ENCODE measurements at places on chromosomes 16 and 17. TPM values are rescaled to one million over a fixed set of nuclear protein-coding genes. Genes with fewer than 3 reads are reported as not detected.

DNA sequence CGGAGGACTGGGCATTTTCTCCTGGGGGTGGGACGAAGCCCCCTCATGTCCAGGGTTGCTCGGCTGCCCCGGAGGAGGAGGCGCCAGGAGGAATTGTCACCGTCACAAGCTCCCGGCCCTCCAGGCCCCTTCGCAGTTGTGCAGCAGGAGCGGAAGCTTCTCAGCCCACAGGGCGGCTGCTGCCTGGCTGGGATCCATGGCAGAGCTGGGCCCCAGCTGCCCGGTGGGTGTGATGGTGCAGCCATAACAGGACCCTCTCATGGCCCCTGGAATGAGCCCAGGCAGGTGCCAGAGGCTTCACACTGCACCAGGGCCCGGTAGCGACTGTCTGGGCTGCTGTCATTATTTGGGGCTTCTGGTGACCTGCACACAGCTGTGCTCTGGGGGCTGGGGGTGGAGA is 54.9 kb upstream of the GNG13 start:
- DNase-seq: no peak

DNA sequence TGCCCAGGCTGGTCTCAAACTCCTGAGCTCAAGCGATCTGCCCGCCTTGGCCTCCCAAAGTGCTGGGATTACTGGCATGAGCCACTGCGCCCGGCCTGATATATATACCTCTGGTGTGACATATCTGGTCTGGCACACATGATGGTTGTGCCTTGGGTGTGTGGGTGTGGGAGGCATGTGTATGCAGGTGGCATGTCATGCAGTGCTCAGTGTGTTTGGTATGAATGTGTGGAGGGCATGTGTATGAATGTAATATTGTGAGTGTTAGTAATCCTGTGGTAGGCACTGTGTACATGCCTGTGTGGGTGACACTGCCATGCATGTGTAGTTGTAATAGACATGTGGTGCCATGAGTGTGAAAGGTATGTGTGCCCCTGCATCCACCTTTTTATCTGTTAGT is 179.3 kb upstream of the GOT2 start:
- no peak for DNase-seq

Gene ASGR1
- 2.2 TPM for polyA plus RNA-seq

GRCh38 chr16:68090130-68090529 is 5.0 kb downstream of the NFATC3 start:
- DNase-seq: no peak

Gene TRAPPC1
- 91.7 TPM for polyA plus RNA-seq

Gene SLC13A2
- polyA plus RNA-seq: not detected

Gene TBC1D3E
- polyA plus RNA-seq: not detected

Gene ENPP7
- not detected for polyA plus RNA-seq

Gene ADAMTS18
- polyA plus RNA-seq: 1.9 TPM

DNA sequence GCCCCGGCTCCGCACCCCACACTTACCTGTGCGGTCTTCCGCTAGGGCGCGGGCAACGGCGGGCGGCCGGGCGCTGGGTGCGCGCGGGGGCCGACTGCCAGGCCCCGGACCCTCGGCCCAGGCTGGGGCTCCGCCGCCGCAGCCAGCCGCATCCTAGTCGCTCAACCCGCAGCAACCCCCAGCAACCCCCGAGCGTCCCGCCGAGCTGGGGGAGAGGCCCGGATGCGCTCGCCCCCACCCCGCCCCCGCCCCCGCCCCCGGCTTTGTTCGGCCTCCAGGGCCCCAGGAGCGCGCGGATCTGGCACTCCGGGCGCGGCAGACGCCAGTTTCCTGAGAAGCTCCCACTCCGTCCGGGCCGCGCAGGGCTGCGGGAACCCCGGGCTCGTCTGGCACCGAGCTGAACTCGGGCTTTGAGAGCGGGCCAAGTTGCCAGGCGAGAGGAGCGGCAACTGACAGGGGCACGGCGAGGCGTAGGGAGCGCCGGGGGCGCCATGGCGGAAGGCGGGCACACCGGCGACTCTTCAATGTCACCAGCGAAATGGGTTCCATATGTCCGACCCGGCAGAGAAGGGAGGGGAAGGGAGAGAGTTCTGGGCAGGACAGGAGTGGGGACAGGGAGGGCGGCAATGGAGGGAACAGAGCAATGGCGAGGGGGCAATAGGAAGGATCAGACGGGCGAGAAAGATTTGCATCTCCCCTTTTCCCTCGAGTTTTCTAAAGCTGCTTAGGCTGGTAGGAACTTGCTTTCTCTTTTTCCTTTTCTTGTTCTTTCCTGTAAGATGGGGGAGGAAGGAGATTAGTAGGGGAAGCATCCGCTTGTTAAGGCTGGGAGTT is 13.7 kb downstream of the HOXB4 start:
- no peak for DNase-seq

- no peak for DNase-seq
Observed at GRCh38 chr17:45114117-45114932, 18.0 kb downstream of the PLCD3 start.

GRCh38 chr16:87291944-87292343 is 25.2 kb downstream of the C16orf95 start:
- DNase-seq: no peak

DNA sequence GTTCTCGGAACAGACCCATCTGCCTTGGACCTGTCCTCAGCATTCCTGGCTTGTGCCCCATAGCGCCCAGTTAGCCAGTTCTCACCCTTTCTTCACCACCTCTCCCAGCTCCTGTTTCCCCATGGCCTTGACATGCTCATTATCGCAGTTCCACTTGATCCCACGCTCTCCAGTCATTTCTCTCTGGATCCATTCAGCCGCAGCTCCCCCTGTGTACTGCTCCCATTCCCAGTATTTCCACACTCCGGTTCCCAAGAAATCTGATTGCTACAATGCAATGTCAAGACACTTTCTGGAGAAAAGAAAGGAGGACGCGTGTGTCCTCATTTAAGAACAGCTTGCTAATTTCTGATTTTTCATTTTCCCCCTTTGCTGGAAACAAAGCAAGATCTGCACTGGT is 55.4 kb downstream of the TMEM186 start:
- DNase-seq: no peak

GRCh38 chr16:1786242-1787055 is 3.7 kb downstream of the NUBP2 start:
- DNase-seq: no peak

DNA sequence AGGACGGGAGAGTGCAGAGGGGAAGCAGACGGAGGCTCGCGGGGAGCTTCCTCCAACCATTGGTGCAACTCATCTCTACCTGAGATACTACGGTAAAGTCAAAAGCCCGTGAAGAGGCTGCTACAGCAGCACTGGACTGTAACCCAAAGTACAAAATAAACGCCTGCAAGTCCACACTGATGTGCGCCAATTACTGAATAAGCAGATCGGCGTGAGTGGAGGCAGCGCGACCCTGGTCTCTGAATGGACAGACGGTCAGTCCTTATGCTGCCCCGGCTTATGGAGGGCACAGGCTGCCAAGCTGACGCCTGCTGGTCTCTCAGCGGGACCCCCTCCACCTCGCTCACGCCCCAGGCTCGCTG is 58.5 kb downstream of the LMF1 start:
- DNase-seq: no peak

GRCh38 chr17:40818733-40819527 is 3.5 kb downstream of the KRT10 start:
- peak; percentile 85 for DNase-seq

DNA sequence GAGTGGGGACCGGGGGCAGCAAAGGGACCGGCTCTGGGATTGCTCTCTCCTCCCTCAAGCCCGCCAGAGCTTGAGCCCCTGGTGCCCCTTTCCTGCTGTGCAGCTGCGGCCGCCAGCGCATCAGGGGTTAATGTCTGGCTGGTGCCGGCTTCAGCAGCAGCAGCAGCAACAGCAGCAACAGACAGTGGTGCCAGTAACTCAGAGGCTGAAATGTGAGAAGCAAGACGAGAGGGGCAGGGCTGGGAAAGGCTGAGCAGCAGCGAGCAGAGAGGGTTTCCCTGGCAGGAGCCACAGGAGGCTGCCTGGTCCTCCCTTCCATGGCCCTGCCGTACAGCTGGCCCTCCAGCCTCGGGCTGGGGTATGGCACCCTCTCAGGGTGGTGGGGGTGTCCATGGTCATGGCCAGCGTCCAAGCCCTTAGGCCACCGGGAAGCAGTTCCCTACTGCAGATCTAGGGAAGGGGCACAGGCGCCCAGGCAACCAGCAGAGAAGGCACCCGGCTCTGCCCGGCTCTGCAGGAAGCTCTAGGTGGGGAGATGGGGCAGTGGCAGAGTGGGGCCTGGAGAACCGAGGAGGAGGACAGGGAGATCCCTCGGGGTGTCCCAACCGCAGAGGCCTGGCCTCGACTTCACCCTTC is 21.1 kb upstream of the TFAP4 start:
- DNase-seq: peak; percentile 84

DNA sequence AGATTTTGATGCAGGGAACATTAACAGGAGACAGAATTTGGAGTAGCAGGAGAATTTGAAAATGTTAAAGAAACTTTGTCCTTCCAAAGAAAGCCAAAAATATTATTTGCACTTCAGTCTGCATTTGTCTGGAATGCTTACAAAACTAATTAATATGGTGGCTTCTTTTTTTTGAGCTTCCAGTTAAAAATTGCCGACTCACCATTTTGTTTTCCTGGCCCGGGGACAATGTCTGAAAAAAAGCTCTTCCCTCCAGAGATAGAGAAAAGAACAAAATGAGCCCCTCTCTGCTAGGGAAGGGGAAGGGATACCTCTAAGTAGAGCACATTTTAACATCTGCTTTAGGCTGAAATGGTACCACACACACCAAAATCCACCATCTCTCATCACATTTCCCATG is 360.8 kb downstream of the SOX9 start:
- DNase-seq: no peak

Gene ZNF469
- polyA plus RNA-seq: 5.5 TPM

GRCh38 chr17:78737332-78737731 is 44.7 kb downstream of the CYTH1 start:
- DNase-seq: no peak

GRCh38 chr17:38667099-38667786 is 7.5 kb downstream of the EPOP start:
- peak; percentile 78 for DNase-seq

DNA sequence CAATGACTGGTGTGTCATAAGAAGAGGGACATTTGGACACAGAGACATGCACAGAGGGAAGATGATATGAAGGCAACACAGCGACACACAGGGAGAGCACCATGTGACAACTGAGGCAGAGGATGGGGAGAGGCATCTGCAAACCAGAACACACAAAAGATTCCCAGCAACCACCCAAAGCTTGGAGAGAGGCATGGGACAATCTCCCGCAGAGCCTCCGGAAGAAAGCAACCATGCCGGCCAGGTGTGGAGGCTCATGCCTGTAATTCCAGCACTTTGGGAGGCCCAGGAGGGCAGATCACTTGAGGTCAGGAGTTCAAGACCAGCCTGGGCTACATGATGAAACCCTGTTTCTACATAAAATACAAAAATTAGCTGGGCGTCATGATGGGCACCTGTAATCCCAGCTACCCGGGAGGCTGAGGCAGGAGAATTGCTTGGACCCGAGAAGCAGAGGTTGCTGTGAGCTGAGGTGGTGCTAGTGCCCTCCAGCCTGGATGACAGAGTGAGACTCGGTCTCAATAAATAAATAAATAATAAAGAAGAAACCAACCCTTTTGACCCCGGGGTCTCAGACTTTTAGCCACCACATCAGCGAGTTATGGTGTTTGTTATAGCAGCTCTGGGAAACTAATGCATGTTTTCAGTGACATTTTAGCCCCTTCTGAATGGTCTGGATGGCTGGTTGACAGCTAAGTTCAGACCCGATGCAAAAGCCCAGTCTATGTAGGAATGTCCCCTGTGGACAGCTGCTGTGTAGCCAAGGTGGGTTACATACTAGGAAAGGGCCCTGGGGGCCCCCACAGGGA is 13.8 kb upstream of the PLCG2 start:
- DNase-seq: no peak

DNA sequence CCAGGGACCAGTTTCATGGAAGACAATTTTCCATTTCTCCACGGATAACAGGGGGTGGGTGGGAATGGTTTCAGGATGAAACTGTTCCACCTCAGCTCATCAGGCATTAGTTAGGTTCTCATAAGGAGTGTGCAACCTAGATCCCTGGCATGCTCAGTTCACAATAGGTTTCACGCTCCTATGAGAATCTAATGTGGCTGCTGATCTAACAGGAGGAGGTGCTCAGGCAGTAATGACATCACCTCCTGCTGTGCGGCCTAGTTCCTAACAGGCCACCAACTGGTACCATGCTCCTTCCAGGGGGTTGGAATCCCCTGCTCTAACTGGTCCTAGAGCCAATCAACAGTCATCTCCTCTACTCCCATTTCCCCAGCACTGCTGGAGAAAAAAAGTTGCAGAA is 19.9 kb downstream of the TEX14 start:
- no peak for DNase-seq

DNA sequence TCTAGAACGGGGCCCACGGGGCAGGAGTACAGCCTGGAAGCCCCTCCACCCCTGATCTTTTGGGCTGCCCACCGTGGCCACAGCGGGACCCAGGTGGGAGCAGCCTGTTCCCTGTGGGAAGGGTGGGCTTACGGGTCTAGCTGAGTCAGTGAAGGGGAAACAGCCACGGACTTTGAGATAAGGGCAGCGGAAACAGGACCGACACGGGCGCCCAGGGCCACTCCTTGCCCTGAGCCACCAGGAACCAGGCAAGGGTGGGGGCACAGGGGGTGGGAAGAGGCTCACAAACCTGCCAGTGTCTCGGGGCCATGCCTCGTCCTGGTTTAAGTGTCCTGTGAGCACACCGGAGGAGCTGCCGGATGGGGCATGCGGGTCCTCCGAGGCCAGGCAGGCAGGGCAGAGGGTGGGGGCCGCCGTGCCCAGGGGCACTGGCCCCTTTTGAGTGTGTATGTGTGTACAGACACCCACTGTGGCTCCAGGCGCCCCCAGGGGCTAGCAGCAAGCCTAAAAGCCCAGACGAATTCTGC is 47.6 kb upstream of the PVALEF start:
- no peak for DNase-seq

GRCh38 chr16:75043175-75043895 is 44.5 kb downstream of the ZNRF1 start:
- no peak for DNase-seq

Gene PLCG2
- 5.7 TPM for polyA plus RNA-seq

Gene BEAN1
- polyA plus RNA-seq: 0.92 TPM

DNA sequence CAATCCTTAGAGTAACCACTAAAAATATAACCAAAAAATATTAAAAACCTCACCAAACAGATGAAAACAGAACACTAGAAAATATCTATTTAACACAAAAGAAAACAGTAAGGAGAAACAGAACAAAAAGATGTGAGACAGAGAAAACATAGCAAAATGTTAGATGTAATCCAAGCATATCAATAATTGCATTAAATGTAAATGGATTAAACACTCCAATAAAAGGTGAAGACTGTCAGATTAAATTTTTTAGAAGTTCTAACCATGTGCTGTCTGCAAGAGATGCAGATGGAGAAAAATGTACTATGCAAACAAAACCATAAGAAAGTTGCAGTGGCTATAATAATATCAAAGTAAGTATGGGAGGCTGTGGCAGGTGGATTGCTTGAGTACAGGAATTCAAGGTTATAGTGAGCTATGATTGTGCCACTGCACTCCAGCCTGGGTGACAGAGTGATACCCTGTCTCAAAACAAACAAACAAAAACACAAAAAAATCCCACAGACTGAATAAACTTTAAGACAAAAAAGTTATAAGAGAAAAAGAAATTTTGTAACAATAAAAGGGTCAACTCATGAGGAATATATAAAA is 53.9 kb downstream of the ADCY9 start:
- DNase-seq: no peak

GRCh38 chr16:85594978-85595661 is 18.0 kb upstream of the GSE1 start:
- DNase-seq: no peak

All from muscle of back (tissue), 13 donors.